ENCODE measurements at places on chromosomes 7 and 10. TPM values are rescaled to one million over a fixed set of nuclear protein-coding genes. Genes with fewer than 3 reads are reported as not detected.
A peak's percentile ranks its signal among the peaks of the same experiment; 100 is the strongest.

GRCh38 chr7:37109843-37110242 lies 338.8 kb downstream of the ELMO1 start:
- no peak overlapping the region for H3K27ac ChIP-seq
- H3K4me1 ChIP-seq: no peaks in the 10 kb centered on the region
- H3K36me3 ChIP-seq: no peaks in the 10 kb centered on the region
- no peak for DNase-seq

FAM25G gene
- not detected for total RNA-seq

GRCh38 chr7:26307226-26307625 lies 15.6 kb downstream of the SNX10 start:
- H3K4me1 ChIP-seq: no peaks in the 10 kb centered on the region
- H3K27ac ChIP-seq: no peak overlapping the region
- H3K4me3 ChIP-seq: no peak overlapping the region
- DNase-seq: peak; percentile 18
- no peaks in the 10 kb centered on the region for H3K27me3 ChIP-seq

SAMD9 gene
- 1.5 TPM for total RNA-seq

GRCh38 chr7:22417349-22417748 lies 60.4 kb upstream of the RAPGEF5 start:
- H3K27me3 ChIP-seq: no peaks in the 10 kb centered on the region
- DNase-seq: no peak
- H3K4me3 ChIP-seq: no peak overlapping the region
- H3K27ac ChIP-seq: no peak overlapping the region
- H3K4me1 ChIP-seq: peaks cover 7% of the 10 kb centered on the region

DNA sequence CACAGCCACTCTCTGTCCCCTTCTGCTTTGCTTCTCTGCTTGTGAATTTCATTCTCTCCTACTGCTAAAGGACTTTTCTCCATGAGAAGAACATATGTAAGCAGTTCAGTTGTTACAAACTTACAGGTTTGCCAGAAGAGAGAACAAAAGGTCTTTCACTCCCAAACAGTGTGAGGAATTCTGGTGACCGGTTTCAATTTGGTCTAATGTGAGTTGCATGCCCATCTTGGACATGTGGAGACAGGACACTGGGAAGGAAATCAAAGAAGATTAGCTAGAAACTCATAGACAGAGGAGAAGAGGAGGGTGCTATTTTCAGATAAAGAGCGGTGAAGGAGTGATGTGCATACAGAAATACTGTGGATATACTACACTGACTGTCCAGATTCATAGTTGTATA lies 209.5 kb upstream of the INHBA start:
- H3K4me1 ChIP-seq: no peaks in the 10 kb centered on the region
- no peaks in the 10 kb centered on the region for H3K27me3 ChIP-seq
- DNase-seq: no peak
- no peak overlapping the region for H3K4me3 ChIP-seq
- H3K27ac ChIP-seq: no peak overlapping the region
- H3K36me3 ChIP-seq: no peaks in the 10 kb centered on the region

ADCYAP1R1 gene
- total RNA-seq: 0.05 TPM

ZNF783 gene
- total RNA-seq: 6.9 TPM

CDNF gene
- 18.3 TPM for total RNA-seq

SPDYE2B gene
- total RNA-seq: not detected

DNA sequence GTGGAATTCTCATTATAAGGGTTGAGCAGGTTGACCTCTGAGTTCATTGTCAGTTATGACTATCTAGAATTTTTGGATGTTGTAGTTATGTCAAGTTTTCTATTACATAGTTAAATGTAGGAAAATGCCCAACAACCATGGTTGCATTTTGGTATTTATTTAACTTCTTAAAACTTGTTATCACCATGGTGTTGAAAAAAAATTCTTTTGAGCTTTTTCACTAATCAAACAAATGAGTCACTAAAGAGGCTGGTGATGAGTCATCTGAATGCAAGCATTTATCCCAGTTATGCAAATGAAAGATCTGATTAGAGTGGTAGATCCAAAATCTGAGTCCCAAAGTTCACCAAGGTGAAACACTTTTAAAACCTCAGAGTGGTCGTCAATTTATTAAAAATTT lies 624.7 kb upstream of the IGFBP3 start:
- DNase-seq: no peak
- H3K36me3 ChIP-seq: no peaks in the 10 kb centered on the region
- H3K4me1 ChIP-seq: no peaks in the 10 kb centered on the region
- no peaks in the 10 kb centered on the region for H3K27me3 ChIP-seq
- no peak overlapping the region for H3K4me3 ChIP-seq

- H3K4me3 ChIP-seq: no peak overlapping the region
- no peaks in the 10 kb centered on the region for H3K36me3 ChIP-seq
- H3K27ac ChIP-seq: no peak overlapping the region
- no peak for DNase-seq
- no peaks in the 10 kb centered on the region for H3K27me3 ChIP-seq
- no peaks in the 10 kb centered on the region for H3K4me1 ChIP-seq
Measured at GRCh38 chr7:70208236-70209063, 610.2 kb downstream of the AUTS2 start.

DNA sequence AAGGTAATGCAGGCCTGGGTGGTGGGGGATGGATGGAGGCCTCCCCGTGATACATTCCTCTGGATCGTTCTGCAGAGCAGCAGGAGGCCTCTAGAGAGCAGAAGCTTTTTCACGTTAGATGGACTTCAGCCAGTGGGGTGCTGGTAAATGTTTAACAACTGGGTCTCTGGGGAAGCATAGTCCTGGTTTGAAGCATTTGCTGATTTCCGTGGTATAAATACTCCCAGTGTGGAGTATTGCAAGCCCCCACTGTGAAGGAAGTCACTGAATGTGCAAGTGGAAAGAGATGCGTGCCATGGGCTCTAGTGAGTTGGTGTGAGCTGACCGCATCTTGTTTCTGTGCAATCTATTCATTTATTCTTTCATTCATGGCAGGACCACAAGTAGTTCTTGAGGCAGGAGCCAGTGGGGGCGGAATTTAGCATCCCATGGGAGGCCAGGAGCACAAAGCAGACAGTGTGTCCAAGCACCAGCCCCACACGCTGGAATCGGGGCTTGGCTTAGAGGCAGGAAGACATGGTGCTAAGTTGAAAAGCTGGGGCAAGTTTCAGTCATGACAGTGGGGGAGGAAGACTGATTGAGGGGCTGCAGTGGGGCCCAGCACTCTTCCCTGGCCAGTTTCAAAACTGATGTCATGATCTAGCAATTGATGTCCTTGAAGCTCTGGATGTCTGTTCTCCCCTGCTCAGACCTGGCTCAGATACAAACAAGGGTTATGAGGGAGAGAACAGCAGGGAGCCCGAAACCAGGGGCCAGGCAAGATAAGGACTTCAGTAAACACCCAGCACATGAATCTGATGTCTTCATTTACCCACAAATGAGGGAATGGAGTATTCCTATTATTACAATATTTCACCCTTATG lies 280.9 kb upstream of the LYZL1 start:
- no peak overlapping the region for H3K4me3 ChIP-seq
- no peak overlapping the region for H3K27ac ChIP-seq
- H3K36me3 ChIP-seq: no peaks in the 10 kb centered on the region

SEMA4G gene
- 0.51 TPM for total RNA-seq

DNA sequence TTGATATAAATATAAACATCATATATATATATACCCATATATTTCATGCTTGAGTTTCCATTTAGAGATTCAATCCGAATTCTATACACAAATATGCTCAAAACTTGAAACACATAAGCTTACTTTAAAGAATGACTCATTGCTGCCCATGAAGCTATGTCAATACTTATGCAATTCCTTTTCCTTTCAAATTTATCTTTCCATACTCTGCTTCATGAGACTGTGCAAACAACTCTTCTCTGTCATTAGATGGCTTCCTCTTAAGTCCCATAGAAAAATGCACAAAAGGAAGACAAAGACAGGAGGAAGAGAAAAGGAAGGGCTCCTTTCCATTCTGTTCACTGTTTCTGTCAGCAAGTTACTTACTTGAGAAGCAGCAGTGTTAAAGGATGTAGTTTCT lies 895.7 kb upstream of the SORCS1 start:
- no peak overlapping the region for H3K27ac ChIP-seq
- H3K36me3 ChIP-seq: no peaks in the 10 kb centered on the region
- H3K4me3 ChIP-seq: no peak overlapping the region
- no peaks in the 10 kb centered on the region for H3K27me3 ChIP-seq

GPRIN2 gene
- total RNA-seq: not detected

COL28A1 gene
- total RNA-seq: 0.58 TPM

POU6F2 gene
- total RNA-seq: not detected

DNA sequence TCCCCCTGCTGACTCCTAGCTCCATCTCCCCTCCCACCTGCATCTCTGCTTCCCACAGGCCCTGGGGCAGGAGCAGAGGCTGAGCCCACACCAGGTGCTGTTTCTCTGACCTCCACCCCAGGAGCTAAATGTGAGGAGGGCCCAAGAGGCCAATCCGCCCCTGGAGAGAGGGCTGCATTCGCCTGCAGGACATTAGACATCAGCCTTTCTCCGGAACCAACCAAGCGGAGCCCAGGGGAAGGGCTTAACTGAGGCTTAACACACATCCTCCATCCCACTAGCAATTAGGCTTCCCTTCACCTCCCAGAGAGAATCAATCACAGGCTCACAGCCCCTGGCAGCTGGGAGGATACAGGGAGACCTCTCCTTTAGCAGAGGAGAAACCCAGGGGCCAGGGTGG lies 50.5 kb downstream of the SH3PXD2A start:
- H3K27ac ChIP-seq: no peak overlapping the region
- no peaks in the 10 kb centered on the region for H3K36me3 ChIP-seq
- H3K4me3 ChIP-seq: no peak overlapping the region
- H3K4me1 ChIP-seq: peaks cover 34% of the 10 kb centered on the region

- H3K4me1 ChIP-seq: no peaks in the 10 kb centered on the region
- no peak overlapping the region for H3K4me3 ChIP-seq
- no peak for DNase-seq
- H3K36me3 ChIP-seq: no peaks in the 10 kb centered on the region
- no peak overlapping the region for H3K27ac ChIP-seq
Measured at GRCh38 chr7:20233362-20233761, 16.2 kb upstream of the MACC1 start.

GRCh38 chr10:27100813-27101347 lies 586 bp upstream of the ANKRD26 start:
- no peak for DNase-seq
- peaks cover 12% of the 10 kb centered on the region for H3K4me1 ChIP-seq
- H3K27ac ChIP-seq: peak overlapping the region; percentile 93
- peak overlapping the region; percentile 87 for H3K4me3 ChIP-seq

DNA sequence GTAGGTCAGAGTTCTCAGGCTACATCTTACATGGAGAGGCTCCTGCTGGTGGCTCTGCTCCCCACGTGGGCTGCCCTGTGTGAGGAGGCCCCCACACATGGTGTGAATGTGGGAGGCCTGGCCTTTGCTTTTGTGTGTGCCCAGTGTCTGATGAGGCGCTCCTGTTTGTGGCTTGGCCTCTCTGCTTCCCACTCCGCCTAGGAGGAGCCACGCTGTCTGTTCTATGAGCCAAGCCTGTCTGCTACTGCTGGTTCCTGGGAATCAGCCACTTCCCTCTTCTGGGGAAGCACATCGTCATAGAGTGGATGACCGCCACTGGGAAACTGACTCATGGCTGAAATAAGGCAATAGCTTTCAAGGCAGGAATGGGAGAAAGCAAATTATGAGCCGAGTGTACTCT lies 87.1 kb downstream of the CYP26A1 start:
- H3K27ac ChIP-seq: no peak overlapping the region
- no peaks in the 10 kb centered on the region for H3K27me3 ChIP-seq
- no peaks in the 10 kb centered on the region for H3K4me1 ChIP-seq

- peaks cover 25% of the 10 kb centered on the region for H3K4me1 ChIP-seq
- DNase-seq: no peak
- H3K36me3 ChIP-seq: no peaks in the 10 kb centered on the region
- H3K27ac ChIP-seq: no peak overlapping the region
- no peaks in the 10 kb centered on the region for H3K27me3 ChIP-seq
Measured at GRCh38 chr10:58723966-58724365, 211.3 kb downstream of the BICC1 start.
